HCT116 (cell line): ENCODE measurements at places on chromosomes 5 and 9.

DNA sequence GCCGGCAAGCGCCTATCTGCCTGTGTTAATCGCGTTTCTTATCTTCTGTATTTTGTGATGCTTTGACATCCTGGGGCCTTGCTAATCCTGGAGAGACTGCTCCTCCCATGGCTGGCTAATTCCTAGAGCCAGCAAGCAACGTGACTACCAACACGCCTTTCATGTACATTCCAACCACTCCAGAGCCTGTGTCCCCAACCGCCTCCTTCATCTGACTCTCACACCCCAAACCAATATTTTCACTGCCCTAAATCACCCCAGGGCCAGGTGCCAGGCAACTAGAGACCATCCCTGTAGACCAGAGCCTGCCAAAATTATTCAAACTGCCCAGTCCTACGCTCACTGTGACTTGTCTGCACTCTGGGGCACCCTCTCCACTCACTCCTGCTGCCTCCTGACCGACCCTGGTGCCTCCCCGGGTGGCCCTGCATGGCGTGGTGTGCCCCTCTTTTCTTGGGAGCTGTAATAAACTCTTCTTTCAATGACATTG is 50.5 kb upstream of the COL5A1 start:
- no peak for DNase-seq

GRCh38 chr5:16493261-16493660 is 27.7 kb upstream of the ZNF622 start:
- no peak for DNase-seq

- no peak for DNase-seq
Observed at GRCh38 chr9:71796100-71796767, 27.9 kb upstream of the CEMIP2 start.

GRCh38 chr5:133386662-133387061 is 225.7 kb downstream of the FSTL4 start:
- DNase-seq = no peak

- DNase-seq = no peak
Observed at GRCh38 chr5:132495667-132496190, 5.2 kb upstream of the IRF1 start.
